Activated naive CD4-positive, alpha-beta T cell treated with anti-CD3 and anti-CD28 coated beads, Interleukin-2, amount 50 U/mL, for 72 hours (primary cell): ENCODE measurements at places on chromosomes 1 and 21. TPM values are rescaled to one million over a fixed set of nuclear protein-coding genes. Genes with fewer than 3 reads are reported as not detected.

DNA sequence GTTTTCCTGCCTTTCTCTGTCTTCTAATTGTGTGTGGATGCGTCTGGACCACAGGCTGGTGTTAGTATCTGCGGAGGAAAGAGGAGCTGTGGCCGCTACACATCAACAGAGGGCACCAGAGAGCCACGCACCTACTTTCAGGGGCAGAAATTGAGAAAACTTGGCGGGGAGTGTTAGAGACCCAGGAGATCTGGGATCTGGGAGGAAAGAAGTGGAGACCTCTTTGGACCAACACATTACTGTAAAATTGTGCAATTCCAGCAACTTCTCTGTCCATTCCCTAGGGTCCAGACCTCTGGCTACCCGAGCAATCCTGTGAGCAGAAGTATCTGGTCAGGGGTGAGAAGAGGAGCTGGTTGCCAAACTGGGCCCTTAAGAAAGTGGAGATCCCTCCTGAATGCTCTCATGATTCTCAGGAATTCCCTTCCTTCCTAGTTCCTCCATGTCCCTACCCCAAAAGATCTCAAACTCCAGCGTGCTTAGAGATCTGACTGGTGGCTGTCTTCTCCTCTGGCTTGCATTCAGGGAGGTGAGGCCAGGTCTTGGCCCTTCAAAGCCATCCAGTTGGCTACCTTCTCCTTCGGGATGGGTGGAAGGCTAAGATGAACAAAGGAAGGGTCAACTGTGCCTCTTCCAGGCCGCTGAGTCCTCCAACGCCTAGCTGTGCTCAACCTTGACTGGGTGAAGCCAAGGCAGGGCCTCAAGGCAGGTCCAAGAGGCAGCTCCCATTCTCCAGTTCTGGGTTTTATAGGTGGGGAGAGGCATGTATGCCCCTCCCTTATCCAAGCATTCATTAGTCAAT, 1.2 kb upstream of the KIRREL1 start:
- DNase-seq: peak; percentile 56

DNA sequence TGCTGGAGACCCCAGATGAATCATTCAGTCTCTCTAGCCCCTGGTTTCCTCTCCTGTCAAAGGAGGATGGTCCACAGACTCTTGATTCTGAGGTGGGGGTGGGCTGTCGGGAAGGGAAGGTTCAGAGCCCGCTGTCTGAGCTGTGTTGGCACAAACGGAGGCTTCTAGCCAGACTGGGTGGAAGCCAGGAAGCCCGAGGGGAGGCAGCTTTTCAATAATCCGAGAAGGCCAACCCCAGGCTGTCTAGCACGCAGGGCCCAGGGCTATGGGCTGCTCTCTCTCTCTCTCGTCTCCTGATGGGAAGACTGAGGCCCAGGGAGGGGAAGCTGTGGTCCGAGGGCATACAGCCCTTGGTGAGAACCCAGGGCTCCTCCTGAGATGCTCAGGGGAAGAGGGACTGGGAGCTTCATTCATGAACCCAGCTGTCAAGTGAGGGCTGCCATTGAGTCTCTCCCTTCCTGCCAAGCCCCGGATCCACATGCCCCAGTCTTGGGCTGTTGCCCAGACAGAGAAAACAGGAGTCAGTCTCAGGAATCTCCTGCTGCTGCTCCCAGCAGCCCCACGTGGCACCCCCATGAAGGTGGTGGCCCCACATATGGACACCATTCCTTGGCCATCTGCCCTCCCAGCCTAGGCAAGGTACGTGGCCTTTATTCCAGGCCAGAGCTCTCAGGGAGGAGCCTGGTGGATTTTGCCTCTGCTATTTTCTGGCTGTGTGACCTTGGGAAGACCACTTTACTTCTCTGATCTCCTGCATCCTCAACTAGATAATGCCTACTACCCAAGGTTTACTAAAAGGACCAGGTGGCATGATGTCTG, 44.4 kb downstream of the RAP1GAP start:
- no peak for DNase-seq

DNA sequence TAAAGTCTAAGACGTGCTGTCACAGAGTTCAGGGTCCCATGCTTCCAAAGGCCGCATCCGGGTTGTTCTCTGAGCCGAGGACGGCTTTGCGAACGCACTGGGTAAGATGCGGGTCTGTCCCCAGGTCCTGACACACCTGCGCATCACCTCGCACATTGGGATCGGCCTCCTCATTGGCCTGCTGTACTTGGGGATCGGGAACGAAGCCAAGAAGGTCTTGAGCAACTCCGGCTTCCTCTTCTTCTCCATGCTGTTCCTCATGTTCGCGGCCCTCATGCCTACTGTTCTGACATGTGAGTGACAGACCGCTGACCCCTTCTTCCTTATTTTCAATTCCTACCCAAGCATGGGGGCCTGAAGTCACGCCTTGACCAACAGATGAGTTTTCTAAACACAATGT, 25.3 kb downstream of the TFF3 start:
- DNase-seq: no peak

GRCh38 chr1:32104127-32104526, 3.7 kb upstream of the KPNA6 start:
- DNase-seq: no peak

GRCh38 chr1:165907256-165907857, 79.9 kb downstream of the UCK2 start:
- DNase-seq: no peak

GRCh38 chr1:12180315-12180714, 13.5 kb downstream of the TNFRSF1B start:
- DNase-seq: no peak

GRCh38 chr1:167775178-167775577, 53.4 kb downstream of the MPZL1 start:
- no peak for DNase-seq

GRCh38 chr1:69263921-69264391, 303.8 kb upstream of the LRRC7 start:
- no peak for DNase-seq

DNA sequence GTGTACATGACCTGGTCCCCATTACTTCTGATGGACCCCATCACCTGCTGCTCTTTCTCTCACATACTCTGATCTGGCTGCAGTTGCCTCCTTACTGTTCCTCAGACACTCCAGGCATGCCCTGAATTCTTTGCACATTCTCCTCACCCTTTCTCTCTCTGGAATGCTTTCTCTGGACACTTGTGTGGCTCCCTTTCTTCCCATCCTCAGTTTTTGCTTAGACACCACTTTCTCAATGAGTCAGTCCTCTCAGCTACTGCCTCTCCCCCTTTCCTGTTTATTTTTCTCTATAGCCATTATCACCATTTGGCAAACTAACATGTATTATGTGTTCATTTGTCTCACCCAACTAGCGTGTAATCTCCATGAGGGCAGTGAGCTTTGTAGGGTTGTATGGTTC, 28.1 kb downstream of the PLXNA2 start:
- DNase-seq: no peak

- no peak for DNase-seq
Measured at GRCh38 chr1:63916485-63917360, 142.9 kb downstream of the ROR1 start.

DNA sequence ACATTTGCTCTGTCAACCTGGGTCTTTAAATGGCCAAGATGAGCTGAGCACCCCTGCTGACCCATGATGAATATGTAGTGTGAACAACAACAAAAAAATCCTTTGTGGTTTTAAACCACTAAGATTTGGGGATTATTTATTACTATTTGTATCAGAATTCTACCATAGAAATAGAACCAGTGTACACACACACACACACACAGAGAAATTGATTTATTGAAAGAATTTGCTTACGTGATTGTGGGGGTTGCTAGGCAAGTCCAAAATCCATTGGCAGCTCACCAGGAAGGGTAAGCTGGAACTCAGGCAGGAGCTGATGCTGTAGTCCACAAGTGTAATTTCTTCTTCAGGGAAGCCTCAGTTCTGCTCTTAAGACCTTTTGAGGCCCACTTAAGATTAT, 82.5 kb upstream of the MAP1LC3C start:
- no peak for DNase-seq

DNA sequence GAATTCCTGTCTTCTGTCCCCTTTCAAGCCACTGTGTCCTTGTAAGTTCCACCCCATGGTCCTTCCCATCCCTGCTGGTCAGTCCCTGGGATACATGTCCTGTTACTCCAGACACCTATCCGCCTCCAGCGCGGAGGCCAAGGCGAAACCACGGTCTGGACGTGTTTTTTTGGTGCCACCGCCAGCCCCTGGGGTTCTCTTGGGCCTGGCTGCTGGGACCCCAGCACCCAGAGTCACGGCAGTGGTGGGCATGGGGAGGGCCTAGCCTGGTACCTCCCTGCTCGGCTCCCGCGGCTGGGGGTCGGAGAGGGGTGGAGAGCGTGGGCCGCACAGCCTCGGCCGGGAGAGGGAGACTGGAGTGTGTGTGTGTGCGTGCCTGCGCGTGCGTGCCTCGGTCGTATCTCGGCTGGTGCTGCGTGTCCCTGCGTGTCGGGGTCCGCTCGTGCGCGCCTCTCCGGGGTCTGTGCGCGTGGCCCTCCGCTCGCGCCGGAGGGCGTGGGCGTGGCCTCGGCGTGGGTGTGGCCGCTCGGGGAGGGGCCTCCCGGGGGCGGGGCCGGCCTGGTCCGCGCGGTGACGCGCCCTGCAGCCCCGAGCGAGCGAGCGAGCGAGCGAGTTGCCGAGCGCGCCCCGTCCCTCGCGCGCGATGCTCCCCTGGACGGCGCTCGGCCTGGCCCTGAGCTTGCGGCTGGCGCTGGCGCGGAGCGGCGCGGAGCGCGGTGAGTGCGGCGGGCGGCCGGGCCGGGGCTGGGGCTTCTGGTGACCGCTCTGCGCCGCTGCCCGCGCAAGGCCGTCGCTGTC, at the start of gene VWA1:
TSS of gene VWA1 (plus strand) at position 585 of the 798 bp plus-strand sequence. CDS start at position 644, 59 bp downstream.
- peak; percentile 89 for DNase-seq

DNA sequence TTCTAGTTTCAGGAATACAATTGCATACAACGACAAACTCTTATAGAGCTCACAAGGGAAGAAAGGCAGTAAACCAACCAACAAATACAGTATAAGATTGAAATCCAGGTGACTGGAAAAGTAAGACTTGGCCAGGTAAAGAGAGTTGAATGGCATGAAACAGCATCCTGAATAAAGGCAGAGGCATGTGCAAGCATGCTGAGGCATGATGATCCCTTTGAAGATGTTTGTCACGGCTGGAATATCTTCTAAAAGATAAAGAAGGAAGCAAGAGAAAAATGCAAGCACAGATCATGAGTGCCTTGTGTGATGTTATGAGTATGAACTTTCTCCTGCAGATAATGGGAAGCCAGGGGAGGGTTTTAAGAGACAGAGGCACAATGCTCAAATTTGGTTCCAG, 83.3 kb upstream of the SPATA6 start:
- DNase-seq: no peak

SDC3 gene
- total RNA-seq: 1.7 TPM

WNT9A gene
- total RNA-seq: not detected

BSDC1 gene
- total RNA-seq: 53.0 TPM

ESPN gene
- total RNA-seq: 0.89 TPM

UBE2U gene
- not detected for total RNA-seq

MYOC gene
- not detected for total RNA-seq

THEM5 gene
- not detected for total RNA-seq
